NCI-H1930 (cell line): ENCODE measurements at places on chromosomes 6 and 20.
A peak's percentile ranks its signal among the peaks of the same experiment; 100 is the strongest.

GRCh38 chr6:161954699-161955276 is 680.9 kb upstream of the AGPAT4 start:
- DNase-seq = no peak

GRCh38 chr6:3915076-3915791 is 66.1 kb downstream of the FAM50B start:
- no peak for DNase-seq

- no peak for DNase-seq
Measured at GRCh38 chr20:51097351-51098120, 74.6 kb upstream of the KCNG1 start.

- DNase-seq = no peak
Measured at GRCh38 chr6:72857791-72858585, 236.1 kb downstream of the KCNQ5 start.

DNA sequence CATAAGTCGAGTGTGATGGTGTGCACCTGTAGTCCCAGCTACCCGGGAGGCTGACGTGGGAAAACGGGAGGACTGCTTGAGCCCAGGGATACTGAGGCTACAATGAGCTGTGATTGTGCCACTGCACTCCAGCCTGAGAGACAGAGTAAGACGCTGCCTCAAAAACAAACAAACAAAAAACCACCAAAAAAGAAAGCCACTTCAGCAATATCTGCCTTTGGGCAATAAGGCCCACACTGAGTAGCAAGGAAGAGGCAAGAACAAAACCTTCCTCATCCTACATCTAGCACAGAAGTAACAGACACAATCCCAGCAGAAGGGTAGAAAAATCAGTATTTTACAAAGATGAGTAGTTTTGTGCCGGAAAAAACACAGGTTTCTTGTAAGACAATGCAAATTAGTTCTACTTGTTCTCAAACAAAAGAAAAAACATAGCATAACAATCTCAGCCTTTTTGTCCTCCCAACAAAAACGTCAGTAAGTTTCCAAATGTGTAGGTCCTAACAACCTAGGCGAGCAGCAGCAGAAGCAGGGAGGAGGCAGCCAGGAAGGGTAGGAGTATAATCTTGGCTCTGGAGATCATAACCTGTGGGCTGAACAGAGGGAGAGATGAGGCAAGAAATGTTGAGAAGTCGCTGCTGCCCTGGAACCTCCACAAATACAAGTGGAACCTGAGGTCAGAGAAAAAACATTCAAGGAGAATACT is 5.7 kb downstream of the PPP1R10 start:
- DNase-seq = no peak

DNA sequence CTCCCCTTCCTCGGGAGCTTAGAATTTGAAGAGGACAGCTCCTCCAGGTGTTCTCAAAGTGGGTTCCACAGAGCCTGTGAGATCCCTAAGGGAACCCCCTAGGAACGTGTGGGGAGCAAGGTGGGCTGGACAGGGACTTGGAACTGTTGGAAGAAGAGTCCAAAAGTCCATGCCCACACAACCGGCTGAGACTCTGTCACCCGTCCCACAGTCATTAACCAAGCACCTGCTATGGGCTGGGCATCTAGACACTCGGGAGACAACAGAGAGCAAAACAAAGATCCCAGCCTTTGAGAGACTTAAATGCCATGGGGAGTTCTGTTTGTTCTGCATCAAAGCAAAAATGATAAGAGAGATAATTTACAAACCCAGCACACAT is 51.9 kb upstream of the SAYSD1 start:
- no peak for DNase-seq

DNA sequence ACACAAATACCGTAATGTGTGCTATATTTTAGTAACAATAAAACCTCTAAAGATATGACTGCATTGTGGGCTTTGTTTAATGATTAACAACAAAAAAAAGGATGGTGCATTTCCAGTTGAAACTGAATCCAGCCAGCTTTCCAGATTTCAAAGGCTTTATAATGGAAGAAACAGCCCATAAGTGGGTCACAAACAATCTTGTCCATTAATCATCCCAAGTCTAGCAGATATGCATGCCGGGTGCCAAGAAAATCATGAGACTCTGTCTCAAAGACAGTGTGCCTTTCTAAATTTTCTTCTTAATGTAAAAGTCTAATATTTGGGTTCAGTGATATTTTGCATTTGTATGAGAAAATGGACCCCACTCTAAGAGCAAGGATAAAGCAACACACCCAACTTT is 20.6 kb upstream of the LAMP5 start:
- DNase-seq = no peak

DNA sequence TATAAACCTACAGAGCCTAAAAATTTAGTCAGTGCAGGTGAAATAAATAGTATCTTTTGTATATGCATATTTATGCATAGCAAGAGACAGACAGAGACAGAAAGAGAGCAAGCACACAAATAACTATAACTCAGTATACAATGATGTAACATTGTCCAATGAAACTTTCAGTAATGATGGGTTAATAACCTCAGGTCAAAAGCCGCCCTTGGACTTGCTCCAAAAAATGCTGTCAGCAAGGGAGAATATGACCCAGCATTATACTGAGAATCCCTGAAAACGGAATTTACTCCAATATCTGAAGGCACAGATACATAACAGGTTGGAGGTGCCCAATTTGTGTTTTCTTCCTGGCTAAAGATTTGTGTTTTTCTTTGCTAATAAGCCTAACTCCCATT is 590.6 kb upstream of the NOX3 start:
- no peak for DNase-seq

- no peak for DNase-seq
Measured at GRCh38 chr6:104484191-104484590, 375.5 kb downstream of the HACE1 start.

DNA sequence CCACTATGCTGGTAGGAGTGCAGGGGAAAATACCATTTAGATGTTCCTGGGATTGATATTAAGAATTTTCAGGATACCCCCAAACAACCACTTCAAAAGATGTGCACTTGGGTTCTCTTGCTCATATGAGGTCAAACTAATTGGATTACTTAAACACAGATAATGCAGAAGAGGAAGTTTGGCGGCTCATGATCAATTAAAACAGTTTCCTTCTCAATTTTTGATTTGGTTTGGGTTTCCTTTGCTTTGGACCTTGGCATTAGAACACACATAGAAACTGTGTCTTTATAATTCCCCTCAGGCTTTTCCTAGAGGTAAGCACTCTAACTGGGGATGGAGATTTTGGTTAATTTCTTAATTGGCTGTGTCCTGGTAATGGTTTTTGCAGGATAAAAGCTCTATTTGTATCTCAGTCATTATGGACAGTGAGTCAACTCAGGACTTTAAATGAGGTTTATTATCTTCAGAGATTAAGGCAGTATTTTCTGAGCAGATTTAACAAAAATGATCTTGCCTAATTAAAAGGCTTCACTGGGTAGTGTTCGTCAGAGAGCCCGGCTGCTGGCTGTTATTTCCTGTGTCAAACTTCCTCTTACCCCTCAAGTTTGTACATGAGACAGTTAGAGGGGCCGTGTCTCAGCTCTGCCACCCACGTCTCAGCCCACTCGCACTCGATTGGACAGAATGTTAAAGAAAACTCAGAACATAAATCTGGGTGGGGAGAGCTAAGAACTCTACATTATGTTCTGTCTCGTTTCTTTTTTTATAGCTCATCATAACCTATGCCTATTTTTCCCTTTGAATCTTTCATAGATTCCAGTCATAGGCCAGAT is 50.3 kb upstream of the PREP start:
- no peak for DNase-seq

GRCh38 chr6:25831532-25832306 is at the start of gene SLC17A1:
TSS of gene SLC17A1 (minus strand) at chr6:25832052. CDS start at chr6:25830557, 1,495 bp downstream.
- no peak for DNase-seq

DNA sequence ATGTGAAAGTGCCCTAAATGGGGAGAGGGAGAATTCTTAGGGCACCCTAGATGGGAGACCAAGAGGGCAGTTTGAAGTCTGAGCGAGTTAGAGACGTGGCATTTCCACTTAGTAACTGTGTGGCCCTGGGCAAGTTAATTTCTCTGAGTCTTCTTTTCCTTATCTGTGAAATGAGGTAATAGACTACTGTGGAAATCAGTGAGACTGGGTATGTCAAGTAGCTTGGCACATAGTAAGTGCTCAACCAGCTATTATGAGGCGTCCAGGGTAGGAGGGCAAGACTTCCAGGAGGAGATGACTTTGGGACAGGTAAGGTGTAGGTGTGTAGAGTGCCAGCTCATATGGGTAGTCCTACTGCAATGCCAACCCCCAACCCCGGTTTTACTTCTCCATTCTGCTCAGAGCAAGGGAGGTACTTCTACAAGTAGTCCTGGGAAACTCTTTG is 770 bp downstream of the KIF3B start:
- DNase-seq = no peak

DNA sequence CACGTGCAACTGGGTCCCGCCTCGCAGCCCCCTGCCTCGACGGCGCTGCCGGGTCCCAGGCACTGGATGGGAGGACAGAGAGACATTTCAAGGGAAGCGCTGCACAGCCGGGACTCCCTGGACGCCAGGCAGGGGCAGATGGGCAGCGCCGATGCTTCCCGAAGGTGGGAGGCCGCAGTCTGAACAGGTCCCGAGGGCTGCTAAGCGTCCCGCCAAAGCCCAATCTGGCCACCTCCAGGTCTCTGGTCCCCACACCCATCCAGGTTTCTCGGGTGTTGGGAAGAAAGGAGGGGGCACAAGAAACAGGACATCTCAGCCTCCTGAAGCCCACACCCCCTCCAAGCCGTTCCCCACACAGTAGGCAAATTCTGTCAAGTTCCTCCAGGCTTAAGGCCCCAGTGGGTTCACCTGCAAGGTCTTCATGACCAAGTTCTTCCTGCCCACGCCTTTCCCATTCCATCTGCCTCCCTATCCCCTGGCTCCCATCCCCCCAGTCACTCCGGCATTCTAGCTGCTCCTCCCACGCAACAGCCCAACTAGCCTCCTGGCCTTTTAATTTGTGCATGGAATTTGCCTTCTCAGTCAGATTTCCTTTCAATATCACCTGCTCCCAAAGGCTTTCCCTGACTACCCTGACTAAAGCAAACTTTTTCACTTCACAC is 5.4 kb upstream of the CPXM1 start:
- DNase-seq = no peak

- no peak for DNase-seq
Measured at GRCh38 chr6:11212664-11213063, 19.8 kb downstream of the NEDD9 start.

DNA sequence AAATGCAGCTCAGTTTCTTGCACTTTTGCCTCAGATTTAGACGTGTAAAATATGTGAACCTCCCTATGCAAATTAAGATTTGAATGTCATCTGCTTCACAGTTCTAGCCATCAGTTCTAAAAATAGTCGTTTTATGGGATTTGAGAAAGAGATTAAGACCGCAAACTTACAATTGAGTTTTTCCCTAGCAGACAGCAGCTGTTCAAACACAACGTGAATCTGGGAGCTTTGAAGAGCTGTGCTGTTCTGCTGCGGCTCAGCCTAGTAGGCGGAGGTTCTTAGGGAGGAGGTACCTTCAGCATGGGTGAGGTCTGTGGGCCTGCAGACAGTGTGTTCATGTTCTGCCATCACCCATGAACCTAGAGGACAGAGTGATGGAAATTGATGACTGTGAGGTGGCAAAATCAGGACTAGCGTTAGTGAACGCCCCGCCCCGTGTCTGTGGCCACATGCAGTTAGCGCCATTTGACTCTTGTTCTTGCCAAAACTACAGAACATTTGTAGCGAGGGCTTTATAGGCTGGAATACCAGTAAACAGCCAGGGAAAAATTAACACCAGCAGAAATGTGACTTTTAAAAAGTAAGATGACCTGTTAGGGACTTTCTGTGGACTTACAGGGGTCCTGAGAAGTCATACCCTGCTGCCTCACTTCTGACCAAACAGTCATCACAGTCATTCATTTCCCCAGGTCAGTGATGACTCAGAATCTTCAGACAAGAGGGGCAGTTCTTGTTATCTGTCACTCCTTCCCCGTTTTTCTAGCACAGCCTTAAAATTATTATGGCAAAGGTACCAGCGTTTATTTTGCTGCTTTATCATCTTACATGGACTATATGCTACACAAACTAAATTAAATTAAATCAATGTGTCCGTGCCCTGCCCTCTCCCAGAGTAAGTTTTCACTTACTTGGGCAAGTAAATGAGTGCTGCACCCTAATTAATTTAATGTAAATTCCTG is 84.3 kb upstream of the TMEM181 start:
- peak; percentile 52 for DNase-seq

GRCh38 chr20:41344938-41345728 is 4.5 kb downstream of the LPIN3 start:
- DNase-seq = no peak

DNA sequence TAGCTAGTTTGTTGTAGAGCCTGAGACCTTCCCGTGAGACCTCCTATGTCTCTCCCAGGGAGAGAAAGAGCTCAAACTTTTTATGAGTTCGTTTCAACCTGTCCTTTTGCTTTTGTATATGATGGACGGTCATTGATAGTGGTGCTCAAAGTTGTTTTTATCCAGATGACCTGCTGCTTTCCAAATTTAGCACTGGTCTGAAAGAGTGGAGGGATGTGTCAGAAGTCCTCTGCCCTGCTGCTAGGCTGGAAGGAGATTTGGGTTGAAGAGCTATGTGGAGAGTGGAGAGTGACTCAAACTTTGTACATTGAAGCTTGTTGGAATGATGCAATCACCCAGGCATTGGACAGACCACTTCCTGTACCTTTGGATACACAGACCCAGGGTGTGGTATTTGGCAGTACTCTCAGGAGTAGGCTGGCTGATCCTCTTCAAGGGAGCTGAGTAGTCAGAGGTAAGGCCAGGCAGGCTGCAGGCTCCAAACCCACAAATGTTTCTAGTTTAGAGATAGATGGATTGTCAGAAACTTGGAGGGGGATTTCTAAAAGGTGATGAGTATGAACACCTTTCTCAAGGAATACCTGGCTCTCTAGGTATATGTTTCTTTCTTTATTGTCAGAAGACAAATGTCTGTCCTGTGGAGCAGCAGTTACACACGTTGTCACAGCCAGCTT is 49.4 kb upstream of the RREB1 start:
- DNase-seq = no peak

GRCh38 chr6:105560611-105561066 is 157.8 kb upstream of the PREP start:
- DNase-seq = no peak

GRCh38 chr20:8504030-8504429 is 372.0 kb downstream of the PLCB1 start:
- DNase-seq = no peak

DNA sequence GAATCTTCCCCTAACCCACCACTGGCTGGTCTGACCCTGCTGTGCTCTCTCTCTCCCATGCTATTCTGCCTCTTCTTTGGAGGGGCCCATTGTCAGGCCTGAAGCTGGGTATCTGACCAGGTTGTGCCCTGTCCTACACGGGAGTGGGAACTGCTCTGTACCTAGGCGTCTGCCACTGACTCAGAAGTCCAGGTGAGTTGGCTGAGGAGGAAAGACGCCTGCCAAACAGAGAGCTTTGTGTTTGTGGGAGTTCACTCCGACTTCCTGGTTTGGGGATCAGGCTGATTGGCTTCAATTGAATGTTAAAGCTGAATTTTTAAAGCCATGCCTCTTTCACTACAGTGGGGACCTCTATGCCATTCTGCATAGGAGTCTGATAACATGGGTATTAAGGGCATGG is 136.0 kb downstream of the CCDC170 start:
- no peak for DNase-seq

DNA sequence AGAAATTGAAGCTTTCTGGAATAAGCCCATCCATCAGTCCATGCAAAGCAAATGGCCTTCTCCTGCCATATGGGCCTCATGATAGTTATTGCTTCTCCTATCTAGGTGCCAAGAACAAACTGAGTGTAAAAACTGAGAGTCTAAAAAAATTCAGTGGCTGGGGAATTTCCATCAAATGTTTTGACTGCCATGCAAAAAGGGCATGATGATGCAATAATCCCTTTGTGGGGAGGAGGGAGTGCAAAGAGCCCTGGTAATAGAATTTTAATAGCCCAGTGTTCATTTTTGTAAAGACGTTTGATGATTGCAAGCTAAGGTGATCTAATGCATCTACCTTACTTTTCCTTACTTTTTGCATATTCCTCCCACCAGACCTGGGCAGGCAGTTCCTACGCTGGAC is 683.7 kb downstream of the EPM2A start:
- DNase-seq = no peak
